ENCODE measurements at places on chromosomes 1 and 21.

- no peak for DNase-seq
These were observed 18.5 kb downstream of the OPTC start for GRCh38 chr1:203512517-203512847.

- no peak for DNase-seq
These were observed 72.0 kb downstream of the SLC66A1 start for GRCh38 chr1:19384113-19384512.

GRCh38 chr1:86788300-86789206 is 84.2 kb downstream of the SH3GLB1 start:
- DNase-seq, result no peak

DNA sequence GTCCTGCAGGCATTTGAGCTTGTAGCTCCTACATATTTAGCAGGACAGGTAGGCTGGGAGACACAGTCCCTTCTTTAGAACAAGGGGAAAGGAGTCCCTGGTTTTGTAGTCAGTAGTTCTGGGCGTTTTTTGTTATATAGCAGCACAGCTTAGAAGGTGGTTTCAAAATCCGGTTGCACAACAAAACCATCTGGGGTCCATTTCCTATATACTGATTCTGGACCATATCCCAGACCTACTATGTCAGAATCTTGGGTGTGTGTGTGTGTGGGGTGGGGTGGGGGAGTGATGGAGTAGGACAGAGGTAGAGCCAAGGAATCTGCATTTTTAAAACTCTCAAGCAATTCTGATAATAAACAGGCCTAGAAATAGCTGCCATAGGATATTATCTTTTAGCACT is 21.6 kb downstream of the METTL13 start:
- DNase-seq, result no peak

GRCh38 chr1:193661385-193661784 is 475.0 kb upstream of the B3GALT2 start:
- DNase-seq, result no peak

DNA sequence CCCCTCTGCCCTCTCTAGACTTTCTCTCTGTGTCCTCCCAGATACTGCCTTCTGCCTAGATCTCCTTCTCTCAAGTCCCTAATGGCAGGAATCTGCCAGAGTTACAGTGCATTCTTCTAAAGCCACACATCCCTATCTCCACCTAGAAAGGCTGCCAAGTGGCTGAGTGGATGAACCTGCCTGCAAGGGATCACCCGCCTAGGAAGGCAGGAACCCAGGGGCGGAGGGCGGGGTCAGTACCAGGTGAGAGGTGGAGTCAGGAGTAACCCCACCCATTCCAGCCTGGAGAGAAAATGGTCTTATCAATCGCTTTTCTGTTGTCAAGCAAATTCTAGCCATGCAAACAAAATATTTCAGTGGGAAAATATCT is 60.8 kb downstream of the BCAR3 start:
- no peak for DNase-seq

- DNase-seq, result no peak
These were observed 2.7 kb upstream of the KRTAP10-1 start for GRCh38 chr21:44542716-44543115.

- DNase-seq, result peak; percentile 25
These were observed 16.2 kb downstream of the SLC2A1 start for GRCh38 chr1:42942444-42942843.

GRCh38 chr21:39204134-39204533 is 20.9 kb upstream of the PSMG1 start:
- no peak for DNase-seq

DNA sequence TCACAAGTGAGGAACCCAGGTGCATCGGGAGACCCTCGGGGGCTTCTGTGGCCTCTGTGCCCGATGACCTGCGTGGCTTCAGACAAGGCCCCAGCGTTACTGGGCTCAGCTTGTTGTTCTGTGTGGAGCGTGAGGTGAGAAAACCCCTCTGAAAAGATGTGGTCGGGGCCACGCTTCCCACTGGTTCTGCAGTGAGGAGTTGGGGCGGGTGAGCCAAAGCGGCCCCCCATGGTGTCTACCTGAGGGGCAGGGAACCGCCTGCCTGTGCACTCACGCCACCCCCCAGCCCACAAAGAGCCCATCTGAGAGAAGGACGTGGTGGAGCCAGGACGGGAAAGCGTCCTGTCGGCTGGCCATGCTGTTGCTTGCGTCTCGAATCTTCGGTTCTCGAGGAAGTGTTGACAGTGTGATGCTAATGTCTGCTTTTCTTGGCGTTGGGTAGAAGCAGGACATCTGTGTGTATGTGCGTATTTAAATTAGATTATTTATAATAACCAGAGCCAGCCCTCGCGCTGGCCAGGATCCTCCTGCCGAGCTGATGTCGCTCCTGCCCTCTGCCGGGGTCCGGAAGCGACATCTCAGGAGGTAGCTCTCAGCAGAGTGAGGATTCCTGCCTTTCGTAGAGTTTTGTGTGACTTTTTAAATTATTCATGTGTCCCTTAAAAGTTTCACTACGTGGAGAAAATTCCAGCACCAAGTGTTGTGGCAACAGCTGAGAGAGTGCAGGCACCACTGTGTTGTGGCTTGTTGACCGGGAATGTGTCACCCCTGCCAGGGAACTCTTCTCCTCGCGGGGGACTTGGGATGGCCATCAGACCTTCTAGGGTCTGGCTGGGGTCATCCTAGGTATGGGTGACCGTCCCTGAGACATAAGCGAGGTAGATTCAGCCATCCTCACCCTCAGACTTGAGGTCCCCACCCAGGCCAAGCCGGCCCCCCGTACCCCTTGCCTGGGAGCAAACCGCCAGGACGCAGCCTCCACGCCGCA is 15.3 kb downstream of the TMEM201 start:
- no peak for DNase-seq
